Fibroblast of skin of back (primary cell): ENCODE measurements at places on chromosomes 4 and X.

- no peak for DNase-seq
These were observed 101.5 kb downstream of the MXRA5 start for GRCh38 chrX:3244955-3245354.

GRCh38 chr4:133095591-133095990 is 53.5 kb upstream of the PCDH10 start:
- DNase-seq: peak; percentile 1

GRCh38 chrX:101764538-101764937 is 104.9 kb upstream of the ARMCX2 start:
- DNase-seq: peak; percentile 30

- no peak for DNase-seq
These were observed 1141.1 kb downstream of the STIM2 start for GRCh38 chr4:28001698-28002097.

DNA sequence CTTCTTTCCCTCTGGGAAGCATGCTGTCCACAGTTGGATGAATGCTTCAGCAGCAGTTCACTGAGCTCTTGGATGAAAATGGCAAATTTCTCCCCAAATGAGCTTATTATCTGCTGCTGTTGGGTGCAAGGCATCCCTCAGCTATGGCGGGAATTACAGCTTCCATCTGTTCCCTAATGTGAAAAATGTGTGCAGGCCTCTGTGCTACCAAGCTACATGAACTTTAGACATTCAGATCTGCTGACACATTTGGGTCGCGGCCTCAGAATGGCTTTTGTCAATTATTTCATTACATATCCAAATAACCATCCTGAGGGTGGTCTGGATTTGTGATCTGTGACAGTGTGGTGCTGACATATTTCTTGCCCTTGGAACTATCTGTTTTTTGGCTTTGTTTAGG is 119.5 kb upstream of the SCML1 start:
- DNase-seq: no peak

DNA sequence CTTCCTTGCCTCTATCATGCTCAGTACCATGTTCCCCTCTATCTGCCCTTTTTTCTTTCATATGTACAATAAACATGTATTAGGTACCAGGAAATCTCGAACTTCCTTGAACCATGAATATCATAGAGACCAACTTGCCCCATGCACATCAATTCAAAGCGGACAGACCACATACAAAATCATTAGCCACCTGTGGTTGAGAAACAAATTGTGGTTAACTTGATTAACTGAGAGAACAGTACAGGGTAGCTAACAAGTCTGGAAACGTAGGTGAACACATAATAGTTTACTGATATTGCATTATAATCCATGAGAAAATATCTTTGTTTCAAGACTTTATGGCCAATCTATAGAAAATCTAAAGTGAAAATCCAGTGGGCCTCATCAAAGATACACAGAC is 8.2 kb downstream of the CASP3 start:
- DNase-seq: no peak

DNA sequence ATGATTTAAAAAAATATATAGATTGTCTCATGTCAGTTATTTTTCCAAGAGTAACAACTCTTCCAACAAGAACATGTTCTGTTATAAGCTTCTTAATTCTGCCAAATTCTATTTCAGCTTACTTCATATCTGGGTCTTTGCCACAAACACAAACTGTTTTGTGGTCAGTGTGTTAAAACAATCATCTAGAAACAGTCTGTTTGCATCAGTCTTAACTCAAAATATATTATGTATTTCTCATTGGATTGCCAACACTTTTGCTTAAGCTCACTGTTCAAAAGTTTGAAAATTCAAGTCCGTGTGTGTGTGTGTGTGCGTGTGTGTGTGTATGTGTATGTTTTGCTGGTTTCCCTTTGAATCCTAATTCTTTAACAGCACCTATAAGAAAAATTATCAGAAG is 752.3 kb upstream of the NDST4 start:
- DNase-seq: no peak

DNA sequence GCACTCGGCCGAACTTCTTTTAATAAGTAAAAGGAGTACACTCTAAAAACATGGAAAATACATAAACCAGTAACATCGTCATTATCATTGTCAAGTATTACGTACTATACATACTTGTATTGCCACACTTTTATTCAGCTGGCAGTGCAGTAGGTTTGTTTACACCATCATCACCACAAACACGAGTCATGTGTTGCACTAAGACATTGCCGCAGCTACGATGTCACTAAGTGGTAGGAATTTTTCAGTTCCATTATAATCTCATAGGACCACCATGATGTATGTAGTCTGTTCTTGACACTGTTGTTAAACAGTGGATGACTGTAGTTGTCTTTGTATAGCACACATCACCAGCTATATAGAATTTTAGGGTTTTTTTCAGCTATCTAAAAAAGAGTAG is 48.0 kb upstream of the TMEM131L start:
- DNase-seq: no peak

GRCh38 chr4:23814996-23815660 is 74.7 kb downstream of the PPARGC1A start:
- DNase-seq: no peak

GRCh38 chr4:19171832-19172231 is 1079.9 kb upstream of the SLIT2 start:
- DNase-seq: no peak

GRCh38 chr4:147538711-147539110 is 57.8 kb downstream of the EDNRA start:
- DNase-seq: no peak

DNA sequence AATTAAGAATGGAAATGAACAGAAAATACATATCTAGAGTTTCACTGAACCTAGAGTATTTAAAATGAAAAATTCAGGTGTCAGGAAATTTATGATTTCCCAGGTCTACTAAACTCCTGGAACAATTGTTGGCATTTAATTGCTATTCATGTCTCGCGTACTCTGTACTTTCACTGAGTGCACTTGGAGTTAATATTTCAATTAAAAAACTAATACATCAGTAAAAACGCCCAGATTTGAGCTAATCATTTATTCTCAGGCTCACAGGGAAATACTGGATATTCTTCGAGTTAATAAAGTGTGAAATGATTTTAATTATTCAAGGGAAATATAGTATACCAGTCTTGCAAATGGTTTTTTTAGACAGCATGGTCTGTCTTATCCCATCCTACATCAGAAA is 125.9 kb downstream of the CHRNA9 start:
- DNase-seq: no peak

DNA sequence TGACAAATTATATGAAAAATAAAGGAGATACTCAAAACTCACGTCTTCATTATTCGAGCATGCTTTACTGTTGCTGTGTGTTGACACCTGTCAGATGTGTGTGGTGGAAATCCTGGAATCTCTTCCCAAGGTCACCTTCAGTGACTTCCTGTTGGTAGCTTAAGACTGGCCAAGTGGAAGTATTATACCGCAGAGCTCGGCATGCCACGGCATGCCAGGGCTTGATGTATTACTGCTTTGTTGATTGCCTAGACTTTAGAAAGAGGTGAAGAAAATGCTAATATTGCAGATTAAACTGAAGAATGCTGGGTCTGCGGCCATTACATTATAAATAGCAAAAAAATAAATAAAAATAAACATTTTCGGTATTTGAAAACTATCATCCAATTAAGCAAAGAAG is 4.6 kb downstream of the TREX2 start:
- no peak for DNase-seq

DNA sequence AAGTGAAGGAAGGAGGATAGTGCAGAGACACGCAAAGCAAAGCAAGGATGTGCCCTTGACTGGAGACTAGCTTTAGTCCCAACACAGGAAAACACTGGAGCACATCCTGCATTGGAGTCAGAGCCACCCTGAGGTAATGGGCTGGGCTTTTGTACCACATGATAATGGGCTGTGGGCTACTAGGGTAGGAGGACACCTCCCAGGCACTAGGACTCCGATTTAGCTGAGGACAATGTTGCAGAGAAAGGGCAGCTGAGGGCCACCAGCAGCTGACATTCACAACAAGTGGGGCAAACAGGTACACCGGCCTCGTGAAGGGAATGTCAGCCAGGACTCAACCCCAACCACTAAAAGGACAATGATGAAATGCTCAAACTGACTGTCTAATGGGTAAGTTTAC is 10.2 kb downstream of the SDAD1 start:
- DNase-seq: no peak

DNA sequence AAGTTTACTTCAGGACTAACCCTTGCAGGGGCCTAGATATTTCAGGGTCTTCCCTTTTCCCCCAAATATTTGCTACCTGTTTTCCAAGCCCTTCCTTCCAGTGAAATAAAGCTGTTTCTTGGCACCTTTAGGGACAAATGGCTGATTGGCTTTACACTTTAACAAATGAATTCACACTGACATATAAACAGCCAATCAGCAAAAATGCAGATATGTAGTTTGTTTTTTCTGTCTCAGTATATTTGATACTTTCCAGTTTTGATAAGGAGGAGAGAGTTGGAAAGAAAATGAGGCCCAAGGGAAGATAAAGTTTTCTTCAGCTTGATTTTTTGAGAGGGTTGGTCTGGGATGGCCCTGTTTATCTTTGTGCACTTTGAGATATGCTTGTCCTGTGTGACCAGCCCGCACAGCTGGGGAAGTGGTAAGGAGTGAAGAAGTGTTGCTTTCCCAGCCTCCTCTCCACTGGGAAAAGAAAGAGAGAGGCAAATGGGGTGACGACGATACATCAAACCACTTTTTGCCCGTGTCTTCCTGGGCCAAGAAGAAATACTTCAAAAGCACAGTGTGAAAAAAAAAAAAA is 67.5 kb downstream of the MGST2 start:
- no peak for DNase-seq

GRCh38 chrX:39855748-39856129 is 242.0 kb downstream of the BCOR start:
- peak; percentile 65 for DNase-seq

DNA sequence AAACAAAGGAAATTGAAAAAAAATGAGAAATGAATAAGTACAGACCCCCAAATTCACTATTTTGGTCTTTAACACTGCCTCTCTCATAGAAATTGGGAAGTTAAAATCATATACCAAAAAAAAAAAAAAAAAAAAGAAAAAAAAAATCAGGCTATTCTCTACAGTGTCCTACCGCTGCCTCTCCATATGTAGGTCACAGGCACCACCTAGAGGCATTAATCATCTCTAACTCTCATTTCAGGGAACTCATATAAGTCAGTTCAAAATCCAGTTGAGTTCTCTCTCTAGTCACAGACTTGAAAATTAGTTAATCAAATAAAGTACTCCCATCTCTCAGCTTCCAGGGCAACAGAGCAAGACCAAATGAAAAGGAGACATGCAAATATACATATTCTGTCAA is 47.9 kb downstream of the COX18 start:
- DNase-seq: peak; percentile 52

GRCh38 chrX:43644124-43644701 is 11.9 kb upstream of the MAOA start:
- peak; percentile 88 for DNase-seq

- DNase-seq: no peak
These were observed 100.9 kb downstream of the SLC34A2 start for GRCh38 chr4:25756503-25756902.

- DNase-seq: no peak
These were observed 856 bp downstream of the SLC9B1 start for GRCh38 chr4:103018391-103019307.

DNA sequence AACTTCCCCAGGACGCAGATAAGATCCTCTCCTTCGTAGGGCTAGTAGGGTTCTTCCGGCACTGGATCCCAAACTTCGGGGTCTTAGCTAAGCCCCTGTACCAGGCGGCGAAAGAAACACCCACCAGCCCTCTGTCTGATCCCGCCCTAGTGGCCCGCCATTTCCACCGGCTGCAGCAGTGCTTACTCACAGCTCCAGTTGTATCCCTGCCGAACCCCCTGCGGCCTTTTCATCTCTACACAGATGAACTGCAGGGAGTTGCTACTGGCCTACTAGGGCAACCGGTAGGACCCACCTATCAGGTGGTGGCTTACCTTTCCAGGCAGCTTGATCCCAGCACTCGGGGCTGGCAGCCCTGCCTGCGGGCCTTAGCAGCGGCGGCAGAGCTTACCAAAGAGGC is 961.2 kb downstream of the RPA4 start:
- no peak for DNase-seq

GRCh38 chr4:144787365-144788258 is 141.7 kb downstream of the HHIP start:
- DNase-seq: peak; percentile 41

DNA sequence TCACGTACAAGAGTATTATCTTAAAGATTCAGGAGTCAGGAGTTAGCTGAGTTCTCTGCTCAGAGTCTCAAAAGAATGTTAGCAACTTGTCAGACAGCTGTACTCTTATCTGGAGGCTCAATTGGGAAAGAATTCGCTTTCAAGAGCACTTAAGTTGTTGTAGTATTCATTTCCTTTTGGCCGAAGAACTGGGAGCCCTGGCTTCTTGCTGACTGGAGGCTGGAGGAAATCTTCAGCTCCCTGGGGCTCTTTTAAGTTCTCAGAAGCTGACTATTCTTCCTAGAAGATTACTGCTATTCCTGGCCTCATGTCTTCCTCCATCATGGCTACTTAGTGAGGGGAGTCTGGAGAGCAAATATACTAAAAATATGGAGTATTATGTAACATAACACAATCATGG is 587.2 kb downstream of the EPHA5 start:
- peak; percentile 0 for DNase-seq

- DNase-seq: peak; percentile 93
These were observed at the start of gene TBC1D8B for GRCh38 chrX:106802388-106803275. Gene TBC1D8B (plus strand): TSS chrX:106802673. CDS start chrX:106802854, 181 bp downstream.

- no peak for DNase-seq
These were observed 170.9 kb downstream of the COL25A1 start for GRCh38 chr4:109131559-109131958.

- DNase-seq: no peak
These were observed 95.1 kb upstream of the IQCM start for GRCh38 chr4:149910604-149911350.

- DNase-seq: no peak
These were observed 62.2 kb downstream of the NOCT start for GRCh38 chr4:139077567-139078355.

DNA sequence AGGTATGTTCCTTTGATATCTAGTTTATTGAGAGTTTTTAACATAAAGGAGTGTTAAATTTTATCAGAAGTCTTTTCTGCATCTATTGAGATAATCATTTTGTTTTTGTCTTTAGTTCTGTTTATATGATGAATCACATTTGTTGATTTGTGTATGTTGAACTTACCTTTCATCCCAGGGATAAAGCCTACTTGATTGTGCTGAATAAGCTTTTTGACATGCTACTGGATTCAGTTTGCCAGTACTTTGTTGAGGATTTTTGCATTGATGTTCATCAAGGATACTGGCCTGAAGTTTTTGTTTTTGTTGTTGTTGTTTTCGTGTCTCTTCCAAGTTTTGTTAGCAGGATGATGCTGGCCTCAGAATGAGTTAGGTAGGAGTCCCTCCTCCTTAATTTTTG is 10.8 kb upstream of the AFM start:
- DNase-seq: no peak

- no peak for DNase-seq
These were observed 29.4 kb downstream of the TRPC5 start for GRCh38 chrX:112053169-112053568.

- DNase-seq: no peak
These were observed 13.4 kb downstream of the SRD5A3 start for GRCh38 chr4:55359397-55359916.

- DNase-seq: peak; percentile 6
These were observed 218.2 kb downstream of the BANK1 start for GRCh38 chr4:102008711-102009110.
